Mucosa of gallbladder (tissue), 1 donor: ENCODE measurements at places on chromosomes 4 and X. TPM values are rescaled to one million over a fixed set of nuclear protein-coding genes. Genes with fewer than 3 reads are reported as not detected.
A peak's percentile ranks its signal among the peaks of the same experiment; 100 is the strongest.

The WWC2 gene
- total RNA-seq = 27.1 TPM

The EMCN gene
- total RNA-seq = 13.9 TPM

GRCh38 chrX:40175511-40176350, 78.0 kb upstream of the BCOR start:
- peak; percentile 67 for DNase-seq

The FAM236C gene
- total RNA-seq = not detected

GRCh38 chr4:115453416-115453815, 340.0 kb upstream of the NDST4 start:
- DNase-seq = no peak

- DNase-seq = no peak
These were observed 850.9 kb downstream of the FAM133A start for GRCh38 chrX:94524867-94525266.

DNA sequence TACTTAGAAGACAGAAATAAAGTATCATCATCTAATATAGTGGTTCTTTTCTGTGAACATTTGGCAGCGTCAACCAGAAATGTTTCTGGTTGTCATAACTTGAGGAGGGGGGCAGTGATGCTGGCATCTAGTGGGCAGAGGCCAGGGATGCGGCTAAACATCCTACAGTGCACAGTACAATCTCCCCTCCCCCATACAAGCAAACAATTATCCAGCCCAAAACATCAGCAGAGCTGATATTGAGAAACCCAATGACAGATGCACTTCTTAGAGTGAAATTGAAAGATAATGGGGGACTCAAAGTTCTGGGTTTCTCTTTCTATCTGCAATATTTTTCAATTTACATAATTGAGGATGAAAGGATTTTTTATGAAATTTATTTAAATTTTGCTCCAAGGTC, 1.9 kb upstream of the EIF1AX start:
- no peak for DNase-seq

DNA sequence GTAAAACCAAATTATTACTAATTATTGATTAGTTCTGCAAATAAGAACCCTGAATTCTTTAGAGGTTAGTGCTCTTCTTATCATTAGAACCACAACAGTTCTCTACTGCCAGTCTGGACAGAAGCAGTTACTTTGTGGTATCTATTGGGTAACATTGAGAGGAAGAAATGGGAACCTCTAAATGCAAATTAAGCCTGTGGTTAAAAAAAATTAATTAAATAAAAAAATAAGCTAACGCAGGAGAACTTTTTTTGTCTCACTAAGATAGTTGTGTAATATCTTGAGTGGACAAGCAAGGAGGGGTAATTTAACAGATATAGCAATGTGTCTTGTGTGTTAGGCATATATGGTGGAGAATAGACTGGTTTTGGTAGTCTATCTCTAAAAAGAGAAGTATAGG, 32.9 kb upstream of the TET2 start:
- DNase-seq = no peak

DNA sequence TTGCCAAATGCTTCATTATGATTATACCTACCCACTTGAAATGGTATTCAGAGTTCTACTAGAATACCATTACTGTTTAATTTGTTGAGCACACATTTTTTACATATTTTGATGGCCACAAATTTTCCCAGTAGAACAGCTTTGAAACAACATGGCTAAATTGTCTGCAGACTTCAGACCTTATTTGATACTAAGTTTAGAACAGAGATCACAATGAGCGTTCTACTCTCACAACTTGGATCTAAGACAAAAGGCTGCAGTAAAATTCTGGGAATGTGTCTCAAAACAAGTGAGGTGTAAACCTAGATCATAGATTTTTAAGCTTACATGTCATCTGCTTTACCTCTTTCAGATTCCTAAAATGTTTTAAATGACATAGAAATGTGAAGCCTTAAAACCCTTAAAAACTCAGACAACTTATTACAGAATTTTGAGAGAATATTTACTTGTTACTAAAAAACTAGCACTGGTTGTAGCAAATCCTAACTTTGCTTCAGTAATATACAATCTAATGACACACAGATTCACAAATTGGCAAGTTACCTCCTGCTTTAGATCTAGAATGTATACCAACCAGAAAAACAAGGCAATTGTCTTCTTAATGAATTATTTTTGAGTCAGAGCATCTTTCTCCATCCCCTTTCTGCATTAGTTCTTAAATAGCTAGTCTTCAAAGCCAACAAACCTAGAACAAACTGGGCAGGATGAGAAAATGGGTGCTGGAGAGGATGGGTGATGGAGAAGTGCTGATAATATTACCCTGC, 243.3 kb downstream of the SLC7A11 start:
- DNase-seq = no peak

The ADGRG4 gene
- not detected for total RNA-seq

DNA sequence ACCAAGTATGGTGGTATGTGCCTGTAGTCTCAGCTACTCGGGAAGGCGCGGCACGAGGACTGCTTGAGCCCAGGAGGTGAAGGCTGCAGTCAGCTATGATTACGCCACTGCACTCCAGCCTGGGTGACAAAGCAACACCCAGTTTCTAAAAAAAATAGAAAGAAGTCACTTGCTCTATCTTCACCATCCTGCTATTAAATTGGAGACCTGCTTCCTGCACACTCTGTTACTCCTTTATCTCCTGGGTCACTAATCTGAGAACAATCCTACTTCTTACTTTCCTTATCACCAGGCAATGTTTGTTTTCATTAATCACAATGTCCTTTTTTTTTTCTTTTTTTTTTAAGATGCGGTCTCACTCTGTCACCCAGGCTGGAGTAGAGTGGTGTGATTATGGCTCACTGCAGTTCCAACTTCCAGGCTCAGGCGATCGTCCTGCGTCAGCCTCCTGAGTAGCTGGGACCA, 16.2 kb downstream of the PRKX start:
- no peak for DNase-seq

The AMBN gene
- not detected for total RNA-seq

The HSFX2 gene
- 0.83 TPM for total RNA-seq
